ENCODE measurements at places on chromosomes 12 and 14. TPM values are rescaled to one million over a fixed set of nuclear protein-coding genes. Genes with fewer than 3 reads are reported as not detected.

The FLRT2 gene
- 1.7 TPM for total RNA-seq

The ACOT4 gene
- total RNA-seq = 1.4 TPM

The KRT79 gene
- not detected for total RNA-seq

The DAO gene
- total RNA-seq = not detected

The CELA1 gene
- total RNA-seq = not detected

The POTEM gene
- total RNA-seq = not detected

The TAS2R7 gene
- not detected for total RNA-seq

The CD163 gene
- total RNA-seq = under 0.01 TPM

The KRT3 gene
- not detected for total RNA-seq

The GPX2 gene
- not detected for total RNA-seq

The GALNT16 gene
- total RNA-seq = 2.5 TPM

The TARBP2 gene
- 26.2 TPM for total RNA-seq

The OR6C2 gene
- total RNA-seq = not detected

The HOXC9 gene
- total RNA-seq = not detected

The EFS gene
- 4.6 TPM for total RNA-seq

The SLCO1C1 gene
- total RNA-seq = under 0.01 TPM

The TSPAN8 gene
- total RNA-seq = 15.2 TPM

The KERA gene
- total RNA-seq = not detected

The DAAM1 gene
- 27.0 TPM for total RNA-seq

The TBX5 gene
- total RNA-seq = under 0.01 TPM

The WNT5B gene
- total RNA-seq = 47.6 TPM

The GLIPR1L2 gene
- 0.19 TPM for total RNA-seq

The C12orf54 gene
- total RNA-seq = not detected

The ZC3H10 gene
- 4.0 TPM for total RNA-seq

The WNT1 gene
- not detected for total RNA-seq

The MIA2 gene
- total RNA-seq = 15.7 TPM

The FZD10 gene
- not detected for total RNA-seq

The APAF1 gene
- total RNA-seq = 39.3 TPM

The NOVA1 gene
- 2.5 TPM for total RNA-seq

The CLEC4C gene
- not detected for total RNA-seq

The FITM1 gene
- not detected for total RNA-seq

The KCNH3 gene
- total RNA-seq = under 0.01 TPM

The RPGRIP1 gene
- not detected for total RNA-seq

The IL31 gene
- not detected for total RNA-seq

The TPPP2 gene
- total RNA-seq = not detected

The PLCZ1 gene
- total RNA-seq = not detected

The GPR137C gene
- 0.58 TPM for total RNA-seq

The VRK1 gene
- total RNA-seq = 67.7 TPM

The KRT71 gene
- total RNA-seq = not detected

The RAN gene
- total RNA-seq = 555 TPM

All from regular cardiac myocyte (primary cell).